NCI-H1417 (cell line): ENCODE measurements at places on chromosomes 13 and 19.

- DNase-seq: no peak
These were observed 42.0 kb upstream of the MAB21L1 start for GRCh38 chr13:35518337-35518946.

GRCh38 chr19:51761696-51762095, 716 bp downstream of the FPR2 start:
- no peak for DNase-seq

DNA sequence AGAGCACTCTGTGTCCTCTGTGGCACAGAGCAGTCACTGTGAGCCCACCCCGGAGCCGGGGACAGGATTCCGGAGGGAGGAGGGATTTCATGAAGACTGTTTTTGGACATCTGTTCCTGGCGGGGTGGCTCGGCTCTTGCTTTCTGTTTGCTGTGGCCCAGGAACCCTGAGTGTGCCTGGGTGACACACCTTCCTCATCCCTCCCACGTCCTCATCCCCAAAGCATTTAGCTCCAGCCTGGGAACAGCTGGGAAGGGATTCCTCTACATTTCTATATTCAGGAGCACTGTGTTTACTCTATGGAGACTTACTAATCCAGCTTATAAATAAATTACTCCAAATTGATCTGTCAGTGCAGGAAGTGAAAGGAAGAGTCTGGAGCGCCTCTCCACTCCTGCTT, 97.8 kb upstream of the UBL3 start:
- DNase-seq: no peak

DNA sequence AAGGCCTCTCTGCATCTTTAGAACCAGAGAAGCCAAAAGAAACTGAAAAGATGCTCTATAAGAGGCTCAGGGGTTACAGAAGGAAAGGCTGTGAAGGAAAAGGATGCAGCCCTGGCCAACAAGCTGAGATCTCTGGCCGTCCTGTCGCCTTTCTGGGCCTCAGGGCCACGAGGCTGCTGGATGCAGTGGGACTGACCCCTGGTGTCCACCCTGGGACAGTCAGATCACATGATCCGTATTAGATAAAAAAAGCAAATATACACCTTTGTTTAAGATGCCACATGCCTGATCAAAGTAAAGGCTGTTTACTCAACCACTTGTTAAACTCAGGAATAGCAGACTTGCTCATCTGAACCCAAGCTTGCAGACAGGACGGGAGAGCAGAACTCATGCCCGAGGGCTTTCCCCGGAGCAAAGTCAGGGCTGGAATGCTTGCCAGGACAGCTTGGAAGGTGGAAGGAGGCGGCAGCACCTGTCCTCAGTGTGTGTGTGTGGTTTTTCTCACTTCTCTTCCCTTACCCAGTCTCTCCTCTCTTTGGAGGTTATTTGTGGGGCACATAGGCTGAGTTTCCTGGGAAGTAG, 206.5 kb upstream of the TSHZ3 start:
- no peak for DNase-seq

DNA sequence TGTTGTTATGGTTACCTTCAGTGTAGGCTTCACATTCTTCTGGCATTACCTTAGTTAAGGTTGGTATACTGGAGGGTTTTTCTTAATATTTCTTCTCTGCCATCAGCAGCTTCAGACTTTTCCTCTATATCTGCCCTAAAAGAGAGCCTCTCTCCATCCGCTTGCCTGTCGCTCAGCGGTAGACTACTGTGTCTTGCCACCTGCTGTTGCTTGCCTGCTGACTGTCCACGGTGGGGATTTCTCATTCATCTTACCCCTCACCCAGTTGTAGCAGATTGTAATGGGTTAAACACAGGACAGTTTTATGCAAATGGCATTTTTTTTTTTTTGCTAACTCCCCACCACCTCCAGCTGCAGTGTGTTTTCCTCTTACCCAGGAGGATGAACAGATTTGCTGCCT, 577.2 kb downstream of the SLITRK5 start:
- DNase-seq: no peak

DNA sequence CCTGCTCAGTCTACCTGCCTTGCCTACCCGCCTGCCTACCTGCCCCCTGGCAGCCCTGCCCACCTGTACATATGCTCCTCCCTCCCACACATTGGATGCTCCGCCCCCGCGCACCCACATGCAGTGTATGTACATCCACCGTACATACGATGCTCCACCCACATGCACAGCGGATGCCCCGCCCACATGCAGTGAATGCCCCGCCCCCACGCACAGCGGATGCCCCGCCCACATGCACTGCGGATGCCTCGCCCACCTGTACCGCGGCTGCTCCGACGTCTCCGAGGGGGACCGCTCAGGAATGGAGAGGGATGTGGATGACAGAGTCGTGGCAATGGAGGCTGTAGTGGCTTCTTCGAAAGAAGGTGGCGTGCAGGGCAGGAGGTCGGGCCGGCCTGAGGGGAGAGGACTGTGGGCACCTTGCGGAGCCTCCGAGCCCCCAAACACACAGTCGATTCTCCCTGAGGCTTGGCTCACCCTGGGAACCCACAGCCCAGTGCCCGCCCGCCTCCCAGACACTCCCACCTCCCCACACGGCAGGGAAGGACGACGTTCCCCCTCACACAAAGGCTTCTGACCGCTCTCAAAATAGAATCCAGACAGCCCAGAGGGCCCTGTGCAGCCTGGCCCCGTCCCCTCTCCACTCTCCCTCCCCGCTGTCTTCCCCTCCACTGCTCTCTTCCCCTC, 16.5 kb upstream of the CACTIN start:
- DNase-seq: no peak

DNA sequence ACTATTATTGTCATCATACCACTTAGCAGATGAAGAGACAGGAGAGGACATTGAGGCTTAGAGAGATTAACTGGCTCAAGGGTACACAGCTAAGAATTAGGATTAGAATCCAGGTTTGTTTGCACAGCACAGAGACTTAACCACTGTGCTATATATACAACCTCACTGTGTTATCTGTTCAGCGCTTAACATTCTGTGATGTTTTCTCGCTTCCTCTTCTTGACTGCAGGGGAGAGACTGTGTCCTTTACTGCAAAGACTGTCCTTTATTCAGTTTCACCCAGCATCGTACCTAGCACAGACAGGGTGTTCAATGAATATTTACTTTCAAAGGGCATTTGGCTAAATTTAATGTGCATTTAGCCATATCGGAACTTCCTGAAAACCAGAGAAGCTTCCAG, 54.9 kb upstream of the PCDH8 start:
- DNase-seq: no peak
